ENCODE measurements at places on chromosomes 2 and 18. TPM values are rescaled to one million over a fixed set of nuclear protein-coding genes. Genes with fewer than 3 reads are reported as not detected.
A peak's percentile ranks its signal among the peaks of the same experiment; 100 is the strongest.

GRCh38 chr18:60838677-60839076 is 466.1 kb upstream of the MC4R start:
- no peak overlapping the region for H3K4me3 ChIP-seq
- no peaks in the 10 kb centered on the region for H3K4me1 ChIP-seq
- no peak for DNase-seq

- no peak for DNase-seq
- no peak overlapping the region for H3K27ac ChIP-seq
- H3K4me1 ChIP-seq = no peaks in the 10 kb centered on the region
- no peaks in the 10 kb centered on the region for H3K36me3 ChIP-seq
- H3K4me3 ChIP-seq = no peak overlapping the region
- H3K27me3 ChIP-seq = no peaks in the 10 kb centered on the region
These were observed 72.4 kb upstream of the KIF5C start for GRCh38 chr2:148802448-148803220.

DNA sequence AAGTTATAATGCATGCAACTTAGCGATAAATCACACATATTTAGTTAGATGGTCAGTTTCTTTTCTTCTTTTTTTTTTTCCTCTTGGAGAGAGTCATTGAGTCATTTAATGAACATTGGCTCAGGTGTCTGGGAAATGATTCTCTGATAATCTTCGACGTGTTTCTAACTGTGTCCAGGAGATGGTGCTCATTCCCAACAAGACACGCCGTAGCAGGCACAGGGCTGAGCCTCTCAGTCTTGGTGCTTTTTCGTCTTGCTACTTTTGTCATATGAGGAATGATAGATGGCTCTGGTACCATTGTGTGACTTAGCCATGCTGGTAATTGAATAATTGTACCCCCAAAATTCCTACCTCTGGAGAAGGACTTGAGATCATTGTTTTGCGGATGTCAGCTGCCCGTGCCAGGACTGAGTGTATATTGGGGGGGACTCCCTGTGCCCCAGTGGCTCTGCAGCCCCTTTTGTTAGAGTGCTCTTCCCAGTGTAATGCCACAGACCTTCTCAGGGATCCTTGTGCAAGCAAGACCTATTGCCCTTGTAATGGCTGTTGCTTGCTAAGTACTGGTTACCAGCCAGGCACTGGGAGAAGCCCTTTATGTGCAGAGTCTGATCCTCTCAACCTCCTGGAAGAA is 107.6 kb upstream of the CYRIA start:
- H3K27me3 ChIP-seq = peaks cover 14% of the 10 kb centered on the region
- H3K36me3 ChIP-seq = no peaks in the 10 kb centered on the region
- peaks cover 16% of the 10 kb centered on the region for H3K4me1 ChIP-seq
- H3K4me3 ChIP-seq = no peak overlapping the region
- no peak for DNase-seq
- no peak overlapping the region for H3K27ac ChIP-seq

DNA sequence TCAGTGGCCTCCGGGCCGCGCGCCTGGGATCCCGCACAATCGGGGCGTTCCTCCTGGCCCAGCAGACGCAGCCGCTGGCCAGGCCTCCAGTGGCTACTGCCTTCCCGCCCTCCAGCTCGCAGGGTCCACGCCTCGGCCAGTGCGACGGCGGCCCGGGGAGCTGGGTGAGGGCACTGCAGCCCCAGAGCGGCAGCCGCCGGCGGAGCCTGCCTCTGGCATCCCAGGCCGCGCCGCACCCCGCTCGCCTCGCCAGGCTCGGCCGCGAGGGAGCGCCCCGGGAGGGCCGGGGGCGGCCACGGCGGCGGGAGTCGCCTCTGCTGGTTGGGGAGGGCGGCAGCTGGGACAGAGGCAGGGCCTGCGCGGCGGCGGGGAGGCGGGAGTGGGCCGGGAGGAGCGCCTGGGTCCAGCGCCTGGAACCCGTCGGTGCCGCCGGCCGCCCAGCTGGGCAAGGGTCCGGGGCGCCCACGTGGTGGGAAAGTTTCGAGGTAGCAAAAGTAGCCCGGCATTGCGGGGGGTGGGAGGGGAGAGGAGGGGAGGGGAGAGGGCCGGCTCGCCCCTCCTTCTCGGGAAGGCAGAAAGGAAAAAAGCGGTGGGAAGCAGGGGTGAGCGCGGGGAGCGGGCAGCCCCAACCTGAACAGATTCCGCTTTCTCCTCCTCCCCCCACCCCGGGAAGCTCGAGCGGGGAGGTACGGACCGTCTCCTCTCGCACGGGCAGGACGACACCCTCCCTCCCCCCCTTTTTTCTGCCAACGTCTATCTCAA is 1.5 kb upstream of the INHBB start:
- no peaks in the 10 kb centered on the region for H3K36me3 ChIP-seq
- H3K4me1 ChIP-seq = peaks cover 25% of the 10 kb centered on the region
- no peak for DNase-seq
- H3K4me3 ChIP-seq = peak overlapping the region; percentile 39

DNA sequence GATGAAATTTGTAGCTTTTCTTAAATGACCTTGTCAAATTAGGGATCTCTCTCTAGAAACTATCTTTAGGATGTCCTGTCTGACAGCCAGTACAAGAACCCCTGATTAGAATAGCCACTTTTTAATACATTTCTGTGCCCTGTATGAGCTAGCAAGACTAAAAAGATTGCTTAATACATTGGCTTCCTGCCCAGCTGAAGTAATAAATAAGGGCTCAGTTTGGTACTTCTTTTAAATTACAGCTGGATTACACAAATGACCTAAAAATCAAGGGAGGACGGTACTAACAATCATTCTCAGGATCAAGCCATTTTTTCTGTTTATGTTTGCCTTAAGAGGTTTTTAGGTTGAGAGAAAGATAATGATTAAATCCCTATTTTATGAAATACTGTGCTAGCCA is 11.6 kb upstream of the OLA1 start:
- H3K4me1 ChIP-seq = no peaks in the 10 kb centered on the region
- no peak overlapping the region for H3K27ac ChIP-seq
- no peaks in the 10 kb centered on the region for H3K27me3 ChIP-seq
- no peak for DNase-seq
- H3K4me3 ChIP-seq = no peak overlapping the region
- no peaks in the 10 kb centered on the region for H3K36me3 ChIP-seq

The ZEB2 gene
- 8.3 TPM for total RNA-seq

The CIDEA gene
- not detected for total RNA-seq

The TMEM169 gene
- 2.1 TPM for total RNA-seq

The POTEF gene
- total RNA-seq = 25.0 TPM

The SIX3 gene
- 0.68 TPM for total RNA-seq

Measured in type B pancreatic cell (in vitro differentiated cells).